ENCODE measurements at places on chromosomes 4 and X.

DNA sequence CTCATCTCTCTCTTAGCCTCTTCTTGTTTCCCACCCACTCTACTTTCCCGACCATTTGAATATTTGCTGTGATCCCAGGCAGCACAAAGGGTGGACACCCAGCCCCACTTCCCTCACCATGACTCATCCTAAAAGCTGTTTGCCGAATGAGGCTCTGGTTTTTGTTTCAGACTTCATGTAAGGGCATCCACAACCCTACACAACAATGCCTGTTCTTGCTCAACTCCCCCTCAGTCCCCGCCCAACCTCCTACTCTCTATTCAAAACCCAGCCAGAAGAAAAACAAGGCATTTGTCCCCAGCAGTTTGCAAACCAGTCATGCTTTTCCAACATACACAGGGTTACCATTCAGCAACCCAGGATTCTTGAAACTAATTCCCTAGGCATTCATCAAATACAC is 516.5 kb upstream of the CNKSR2 start:
- no peak for DNase-seq

- no peak for DNase-seq
Measured at GRCh38 chr4:171202908-171203307, 610.3 kb upstream of the GALNTL6 start.

DNA sequence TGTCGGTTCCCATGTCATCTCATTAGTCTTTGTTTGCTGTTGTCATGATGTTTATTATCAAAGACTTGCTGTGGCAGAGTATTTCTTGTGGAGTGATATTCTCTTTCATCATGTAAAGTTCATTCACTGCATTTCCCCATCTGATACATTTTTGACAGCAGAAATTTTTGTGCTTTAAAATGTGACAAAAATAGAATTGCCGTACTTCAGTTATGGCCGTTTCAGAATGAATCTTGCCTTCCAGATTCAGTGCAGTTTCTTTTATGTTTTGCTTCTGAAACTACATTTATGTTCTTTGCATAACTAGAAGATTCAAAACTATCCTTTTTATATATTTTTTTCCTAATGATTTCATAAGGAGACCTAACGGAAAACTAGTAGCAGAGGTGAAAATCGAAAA is 10.0 kb downstream of the CSTF2 start:
- DNase-seq = no peak

- DNase-seq = no peak
Measured at GRCh38 chrX:132017431-132018185, 5.5 kb upstream of the STK26 start.

DNA sequence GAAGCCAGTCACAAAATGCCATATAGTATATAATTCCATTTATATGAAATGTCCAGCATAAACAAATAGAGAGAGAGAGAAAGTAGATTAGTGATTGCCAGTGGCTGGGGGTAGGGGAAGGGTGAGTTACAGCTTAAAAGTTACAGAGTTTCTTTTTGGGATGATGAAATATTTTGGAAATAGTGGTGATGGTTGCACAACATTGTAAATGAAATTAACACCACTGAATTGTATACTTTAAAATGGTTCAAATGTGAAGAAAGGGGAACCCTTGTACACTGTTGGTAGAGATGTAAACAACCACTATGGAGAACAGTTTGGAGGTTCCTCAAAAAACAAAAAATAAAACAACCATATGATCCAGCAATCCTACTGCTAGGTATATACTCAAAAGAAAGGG is 131.2 kb upstream of the GPC4 start:
- no peak for DNase-seq

- DNase-seq = no peak
Measured at GRCh38 chr4:44487341-44487740, 38.7 kb upstream of the KCTD8 start.

DNA sequence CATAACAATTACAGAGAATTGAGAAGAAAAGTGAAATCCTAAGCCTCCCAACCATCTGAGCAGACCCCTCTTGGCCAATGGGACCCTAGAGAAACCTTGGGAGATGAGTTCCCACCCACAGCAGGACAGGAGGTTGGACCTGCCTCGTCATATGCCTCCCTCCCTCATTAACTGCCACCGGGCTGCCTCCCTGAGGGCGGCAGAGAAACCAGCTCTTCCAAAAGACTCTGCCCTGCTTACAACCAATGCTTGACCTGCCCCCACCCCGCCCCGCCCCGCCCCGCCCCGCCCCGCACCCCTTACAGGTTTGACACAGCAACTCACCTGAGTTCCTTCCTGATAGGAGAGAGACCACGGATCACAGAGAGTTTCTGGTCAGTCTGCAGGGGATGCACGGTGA is 86.1 kb downstream of the ADRA2C start:
- no peak for DNase-seq

- no peak for DNase-seq
Measured at GRCh38 chrX:129980001-129980401, 2.4 kb upstream of the BCORL1 start.

DNA sequence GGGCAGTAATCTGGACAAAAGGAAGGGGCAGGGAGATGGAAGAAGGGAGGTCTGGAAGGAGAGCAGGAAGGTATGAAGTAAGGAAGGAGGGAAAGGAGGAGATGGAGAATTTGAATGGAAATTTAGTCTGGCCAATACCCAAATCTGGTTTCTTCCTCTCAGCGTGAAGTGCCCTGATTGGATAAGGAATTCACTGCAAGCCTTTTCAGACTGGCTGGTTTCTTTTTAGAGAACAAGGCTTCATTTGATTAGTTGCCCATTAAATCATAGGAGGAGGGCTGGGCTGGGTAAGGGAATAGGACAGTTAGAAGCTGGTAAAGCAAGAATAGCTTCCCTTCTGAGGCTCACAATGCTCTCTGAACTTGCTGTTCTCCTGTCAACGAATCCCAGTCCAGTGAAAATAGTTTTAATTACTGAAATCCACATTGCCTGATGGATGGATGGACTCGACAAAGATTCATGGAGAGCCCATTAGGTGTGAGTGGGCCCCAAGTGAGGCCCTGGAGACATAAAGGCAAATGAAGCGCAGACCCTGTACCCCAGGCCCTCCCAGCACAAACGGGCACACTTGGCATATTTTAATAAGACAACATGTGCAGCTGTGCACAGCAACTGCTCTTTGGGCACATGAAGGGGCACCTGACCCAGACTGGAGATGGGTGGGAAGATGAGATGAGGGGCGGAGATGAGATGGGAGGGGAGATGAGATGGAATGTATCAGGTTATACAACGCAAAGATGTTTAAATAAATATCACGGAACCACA is 347.1 kb upstream of the GATB start:
- DNase-seq = no peak
